ENCODE measurements at places on chromosomes 11 and 22. TPM values are rescaled to one million over a fixed set of nuclear protein-coding genes. Genes with fewer than 3 reads are reported as not detected.

- DNase-seq: no peak
Measured at GRCh38 chr22:39468487-39469325, 11.9 kb downstream of the MGAT3 start.

DNA sequence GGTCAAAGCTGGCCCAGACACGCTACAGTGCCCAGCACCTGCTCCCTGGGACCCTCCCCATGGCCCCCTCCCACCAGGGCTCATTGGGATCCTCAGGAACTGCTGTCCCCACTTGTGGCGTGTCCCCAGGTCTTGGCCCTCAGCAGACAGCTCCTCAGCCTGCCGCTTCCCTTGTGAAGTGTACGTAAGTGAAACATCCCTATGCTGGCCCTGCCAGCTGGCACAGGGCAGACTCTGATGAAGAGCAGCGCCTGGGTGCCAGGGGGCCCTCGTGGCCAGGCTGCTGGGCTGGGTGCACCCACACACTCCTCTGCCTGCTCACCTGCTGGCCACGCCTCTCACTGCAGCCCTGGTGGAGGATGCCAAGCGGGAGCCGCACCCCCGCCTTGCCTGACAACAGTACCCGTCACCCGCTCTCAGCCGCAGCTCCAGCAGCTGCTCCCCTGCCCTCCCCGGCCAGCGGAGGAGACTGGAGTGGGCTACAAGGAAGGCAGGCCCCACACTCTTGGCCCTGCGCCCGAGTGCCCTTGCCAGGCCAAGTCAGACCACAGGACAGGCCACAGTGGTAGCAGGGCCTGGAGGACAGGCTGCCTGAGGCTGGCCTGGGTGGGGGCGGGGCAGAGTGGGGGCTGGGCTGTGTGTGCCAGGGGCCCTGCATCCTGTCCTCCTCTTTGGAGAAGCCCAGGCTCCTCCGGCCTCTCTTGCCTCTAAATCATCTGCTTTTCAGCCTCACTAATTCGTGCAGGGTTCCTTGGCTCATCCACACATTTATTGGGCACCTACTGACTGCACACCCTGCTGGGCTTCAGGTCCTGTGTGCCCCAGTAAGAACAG lies 39.5 kb downstream of the IGF2 start:
- peak; percentile 82 for DNase-seq

- DNase-seq: peak; percentile 73
Measured at GRCh38 chr11:8917157-8917825, 6.3 kb downstream of the AKIP1 start.

GRCh38 chr11:122709039-122709760 lies 53.7 kb downstream of the UBASH3B start:
- no peak for DNase-seq

DNA sequence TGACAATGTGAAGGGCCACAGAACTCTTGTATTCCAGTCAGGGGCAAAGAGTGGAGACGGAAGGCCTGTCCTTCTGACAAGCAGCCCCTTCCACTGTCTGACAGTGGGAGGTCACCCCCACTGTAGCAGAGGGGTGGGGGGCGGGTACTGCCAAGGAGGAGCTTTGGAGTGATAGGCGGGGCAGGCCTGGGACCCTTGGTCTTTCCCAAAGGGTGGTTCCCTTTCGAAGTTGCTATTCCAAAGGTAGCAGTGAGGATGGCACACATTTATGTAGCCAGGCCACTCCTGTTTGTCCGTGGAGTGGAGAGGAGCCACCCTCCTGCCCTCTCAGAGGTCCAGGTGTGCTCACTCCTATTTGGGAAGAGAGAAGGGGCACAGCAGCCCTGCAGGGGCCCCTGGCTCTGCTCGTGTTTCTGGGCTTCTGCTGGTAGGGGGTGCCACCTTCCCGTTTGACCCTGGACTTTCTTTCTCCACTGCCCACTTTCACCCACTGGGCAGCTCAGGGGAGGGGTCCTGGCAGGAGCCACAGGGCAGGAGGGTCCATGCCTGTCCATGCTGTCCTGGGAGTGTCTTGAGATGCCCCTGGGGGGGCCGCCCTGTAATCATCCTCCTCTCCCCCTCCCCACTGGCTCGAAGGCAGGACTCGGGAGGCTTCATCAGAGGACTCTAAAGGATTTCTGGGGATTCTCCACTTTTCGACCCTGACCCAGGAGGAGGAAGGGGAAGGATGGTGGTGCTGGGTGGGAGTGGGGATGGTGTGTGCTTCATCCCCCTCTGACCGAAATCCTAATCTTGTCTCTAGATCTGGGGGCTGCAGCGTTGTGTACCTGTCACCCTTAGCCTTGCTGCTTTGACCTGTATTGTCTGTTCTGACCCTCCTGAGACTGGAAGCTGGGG lies 994 bp downstream of the TAGLN start:
- DNase-seq: no peak

GRCh38 chr11:62577046-62577714 lies 3.5 kb upstream of the EEF1G start:
- no peak for DNase-seq

POU2AF1 gene
- total RNA-seq: 2.5 TPM
